ENCODE measurements at places on chromosomes 4 and X.
A peak's percentile ranks its signal among the peaks of the same experiment; 100 is the strongest.

- peaks cover 15% of the 10 kb centered on the region for H3K4me1 ChIP-seq
- H3K36me3 ChIP-seq: peaks cover 10% of the 10 kb centered on the region
- no peak for DNase-seq
- peak overlapping the region; percentile 73 for H3K27ac ChIP-seq
- H3K27me3 ChIP-seq: peaks cover 9% of the 10 kb centered on the region
- H3K4me3 ChIP-seq: no peak overlapping the region
Observed at GRCh38 chr4:88177983-88178625, 19.7 kb upstream of the ABCG2 start.

DNA sequence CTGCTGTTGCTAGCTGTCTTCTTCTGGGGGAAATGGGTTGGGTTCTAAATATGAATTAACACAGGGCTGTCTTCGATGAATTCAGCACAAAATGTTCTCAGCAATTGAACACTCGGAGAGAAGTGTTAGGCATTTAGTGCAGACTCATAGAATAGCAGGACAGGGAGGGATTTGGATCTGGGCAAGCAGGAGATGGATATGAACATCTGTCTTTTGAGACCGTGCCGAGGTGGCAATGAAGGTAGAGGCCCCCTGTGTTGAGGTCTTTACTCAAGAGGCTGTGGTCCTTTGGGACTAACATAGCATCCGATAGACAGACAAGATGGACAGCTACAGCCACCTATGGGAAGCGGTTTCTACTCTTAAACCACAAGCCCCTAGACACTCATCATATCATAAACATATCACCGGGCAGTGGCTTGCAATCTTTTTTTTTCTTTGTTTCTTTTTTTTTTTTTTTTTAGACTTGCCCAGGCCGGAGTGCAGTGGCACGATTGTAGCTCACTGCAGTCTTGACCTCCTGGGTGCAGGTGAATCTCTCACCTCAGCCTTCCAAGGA lies 6.7 kb downstream of the CD99 start:
- H3K4me1 ChIP-seq: peaks cover 62% of the 10 kb centered on the region
- no peak for DNase-seq
- no peak overlapping the region for H3K27ac ChIP-seq
- peaks cover 49% of the 10 kb centered on the region for H3K36me3 ChIP-seq
- peaks cover 10% of the 10 kb centered on the region for H3K27me3 ChIP-seq
- H3K4me3 ChIP-seq: no peak overlapping the region

DNA sequence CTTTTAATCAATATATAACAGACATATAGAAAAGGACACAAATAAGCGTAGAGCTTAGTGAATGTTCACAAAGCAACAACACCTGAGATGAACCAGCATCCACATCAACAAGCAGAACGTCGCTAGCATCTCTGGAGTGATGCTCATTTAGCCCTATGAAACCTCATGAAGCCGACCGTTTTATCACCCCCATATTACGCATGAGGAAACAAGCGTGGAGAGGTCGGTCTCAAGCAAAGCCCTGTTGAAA lies 524 bp upstream of the RPS3A start:
- DNase-seq: no peak
- H3K4me1 ChIP-seq: peaks cover 25% of the 10 kb centered on the region
- no peak overlapping the region for H3K27ac ChIP-seq
- peak overlapping the region; percentile 100 for H3K4me3 ChIP-seq
- peaks cover 10% of the 10 kb centered on the region for H3K27me3 ChIP-seq
- peaks cover 39% of the 10 kb centered on the region for H3K36me3 ChIP-seq

- no peaks in the 10 kb centered on the region for H3K4me1 ChIP-seq
- peaks cover 4% of the 10 kb centered on the region for H3K27me3 ChIP-seq
- no peaks in the 10 kb centered on the region for H3K36me3 ChIP-seq
- no peak overlapping the region for H3K4me3 ChIP-seq
- DNase-seq: no peak
- no peak overlapping the region for H3K27ac ChIP-seq
Observed at GRCh38 chrX:3026074-3026815, 15.0 kb upstream of the ARSF start.

- H3K4me3 ChIP-seq: no peak overlapping the region
- H3K27me3 ChIP-seq: peaks cover 4% of the 10 kb centered on the region
- no peak overlapping the region for H3K27ac ChIP-seq
- peaks cover 47% of the 10 kb centered on the region for H3K4me1 ChIP-seq
Observed at GRCh38 chr4:38920186-38920585, 52.6 kb downstream of the FAM114A1 start.

- DNase-seq: no peak
- no peak overlapping the region for H3K4me3 ChIP-seq
Observed at GRCh38 chrX:107482046-107482445, 32.6 kb downstream of the FRMPD3 start.

DNA sequence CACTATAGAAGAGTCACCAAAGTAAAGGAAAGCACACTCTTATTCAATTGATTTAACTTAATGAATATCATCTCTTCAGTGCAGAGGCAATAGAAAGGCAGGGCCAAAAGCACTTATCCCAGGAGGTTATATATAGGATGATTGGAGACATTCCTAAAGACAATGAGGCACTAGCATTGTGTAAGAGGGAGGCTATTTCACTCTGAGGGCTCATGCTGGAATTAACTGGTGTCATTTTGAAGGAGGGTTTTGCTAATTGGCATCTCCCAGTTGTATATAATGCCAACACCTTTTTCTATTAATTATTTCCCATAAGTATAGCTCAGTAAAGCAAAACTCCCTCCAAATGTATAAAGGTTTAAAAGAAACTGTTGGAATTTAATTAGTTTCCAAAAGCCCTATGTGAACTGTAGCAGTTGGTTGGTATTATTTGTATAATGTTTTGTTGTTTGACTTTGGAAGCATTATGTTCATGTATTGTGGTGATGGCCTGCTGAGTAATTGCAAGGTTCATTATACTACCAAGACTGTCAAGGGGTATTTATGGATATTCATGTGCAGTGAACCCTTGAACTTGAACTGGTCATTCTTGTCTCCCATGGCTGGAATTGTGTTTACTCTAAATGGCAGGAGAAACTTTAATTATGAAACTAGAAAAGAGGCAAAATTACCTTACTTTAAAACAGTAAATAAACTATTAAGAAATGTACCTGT lies 270.3 kb downstream of the BMPR1B start:
- H3K27ac ChIP-seq: no peak overlapping the region
- peaks cover 9% of the 10 kb centered on the region for H3K4me1 ChIP-seq
- H3K36me3 ChIP-seq: peaks cover 5% of the 10 kb centered on the region
- no peak overlapping the region for H3K4me3 ChIP-seq

- no peak for DNase-seq
- H3K27ac ChIP-seq: peak overlapping the region; percentile 25
- peaks cover 61% of the 10 kb centered on the region for H3K4me1 ChIP-seq
- peaks cover 28% of the 10 kb centered on the region for H3K36me3 ChIP-seq
Observed at GRCh38 chrX:130896026-130896425, 7.0 kb downstream of the ENOX2 start.

DNA sequence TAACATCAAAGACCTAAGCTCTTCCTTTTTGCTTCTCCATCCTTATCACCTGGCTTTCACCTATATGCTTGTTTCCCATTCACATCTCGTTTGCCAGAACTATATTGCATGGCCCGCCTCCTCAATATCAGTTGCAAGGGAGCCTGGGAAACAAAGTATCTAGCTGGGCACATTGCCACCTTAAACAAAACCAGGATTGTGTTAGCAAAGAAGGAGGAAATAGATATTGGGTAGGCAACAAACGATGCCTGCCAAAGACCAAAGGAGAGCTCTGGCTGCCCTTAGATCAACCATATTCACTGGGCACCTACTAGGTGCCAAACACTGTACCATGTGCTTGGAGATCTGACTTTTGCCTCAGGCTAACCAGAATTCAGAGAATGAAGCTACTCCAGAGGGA lies 107.5 kb downstream of the GRIA3 start:
- H3K27me3 ChIP-seq: no peaks in the 10 kb centered on the region
- H3K4me1 ChIP-seq: no peaks in the 10 kb centered on the region

DNA sequence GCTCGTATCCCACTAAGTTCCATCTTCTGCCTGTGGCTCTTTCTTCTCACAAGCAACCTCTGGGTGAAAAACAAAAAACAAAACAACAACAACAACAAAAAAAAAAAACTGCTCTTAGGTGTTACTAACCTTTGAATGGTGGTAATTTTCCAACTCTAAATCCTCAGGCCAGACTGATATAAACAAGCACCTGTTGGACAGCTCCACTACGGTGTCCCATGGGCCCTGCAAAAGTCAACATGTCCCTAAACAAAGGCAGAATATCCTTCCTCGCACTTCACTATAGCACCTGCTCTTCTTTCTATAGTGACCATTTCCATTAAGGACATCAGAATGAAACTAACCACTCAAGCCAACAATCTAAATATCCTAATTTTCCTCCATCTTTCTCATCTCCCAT lies 54.6 kb upstream of the PARM1 start:
- peaks cover 10% of the 10 kb centered on the region for H3K4me1 ChIP-seq
- no peak overlapping the region for H3K27ac ChIP-seq
- no peak overlapping the region for H3K4me3 ChIP-seq
- no peak for DNase-seq
- H3K27me3 ChIP-seq: peaks cover 13% of the 10 kb centered on the region

DNA sequence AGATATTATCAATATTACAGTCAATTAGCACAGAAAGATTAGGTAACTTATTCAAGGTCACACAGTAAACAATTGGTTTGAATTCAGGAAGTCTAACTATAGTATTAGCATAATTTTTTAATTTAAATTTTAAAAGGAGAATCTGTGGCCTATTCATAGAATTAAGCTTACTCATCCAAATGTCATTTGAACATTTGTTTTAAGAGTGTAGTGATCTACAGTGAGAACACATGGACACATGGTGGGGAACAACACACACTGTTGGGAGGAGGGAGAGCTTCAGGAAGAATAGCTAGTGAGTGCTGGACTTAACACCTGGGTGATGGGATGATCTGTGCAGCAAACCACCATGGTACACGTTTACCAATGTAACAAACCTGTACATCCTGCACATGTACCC lies 48.3 kb downstream of the MEPE start:
- no peak overlapping the region for H3K27ac ChIP-seq
- DNase-seq: no peak
- peaks cover 12% of the 10 kb centered on the region for H3K4me1 ChIP-seq
- no peaks in the 10 kb centered on the region for H3K36me3 ChIP-seq

DNA sequence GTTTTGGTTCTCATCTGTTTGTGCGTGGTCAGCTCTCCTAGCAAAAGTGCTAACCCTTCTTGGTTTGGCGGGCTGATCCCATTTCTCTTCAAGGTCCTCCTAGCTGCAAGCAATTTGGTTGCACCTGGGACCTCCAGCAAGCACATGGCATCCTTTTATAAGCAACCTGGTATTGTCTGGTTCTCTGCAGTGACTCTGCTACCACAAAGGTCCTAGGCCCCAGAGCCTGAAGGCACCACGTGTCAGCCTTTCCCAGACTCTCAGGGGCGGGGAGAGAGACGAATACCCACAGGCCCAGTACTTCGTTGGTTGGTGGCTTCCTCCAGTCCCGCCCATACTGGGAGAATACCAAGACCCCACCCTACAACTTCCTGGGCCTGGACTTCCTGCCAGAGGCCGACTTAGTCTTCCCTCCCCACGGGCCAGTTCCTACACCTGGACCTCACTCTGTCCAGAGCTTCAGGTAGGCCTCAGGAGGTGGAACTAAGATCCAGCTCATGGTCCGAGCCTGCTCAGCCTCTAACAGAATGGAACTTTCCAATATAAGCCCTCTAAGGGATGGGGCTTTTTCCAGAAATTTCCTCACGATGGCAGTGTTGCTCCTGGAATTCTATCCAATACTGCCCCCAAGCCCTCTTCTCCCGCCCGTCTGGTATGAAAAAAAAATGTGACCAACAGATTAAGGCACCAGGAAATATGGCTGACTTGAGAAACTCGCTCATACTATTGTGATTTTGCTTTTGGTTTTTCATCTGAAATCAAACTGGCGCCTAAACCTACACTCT lies 192.5 kb upstream of the STK26 start:
- H3K27me3 ChIP-seq: no peaks in the 10 kb centered on the region
- DNase-seq: peak; percentile 80
- peaks cover 28% of the 10 kb centered on the region for H3K36me3 ChIP-seq
- H3K27ac ChIP-seq: peak overlapping the region; percentile 99
- peaks cover 50% of the 10 kb centered on the region for H3K4me1 ChIP-seq
- peak overlapping the region; percentile 93 for H3K4me3 ChIP-seq

DNA sequence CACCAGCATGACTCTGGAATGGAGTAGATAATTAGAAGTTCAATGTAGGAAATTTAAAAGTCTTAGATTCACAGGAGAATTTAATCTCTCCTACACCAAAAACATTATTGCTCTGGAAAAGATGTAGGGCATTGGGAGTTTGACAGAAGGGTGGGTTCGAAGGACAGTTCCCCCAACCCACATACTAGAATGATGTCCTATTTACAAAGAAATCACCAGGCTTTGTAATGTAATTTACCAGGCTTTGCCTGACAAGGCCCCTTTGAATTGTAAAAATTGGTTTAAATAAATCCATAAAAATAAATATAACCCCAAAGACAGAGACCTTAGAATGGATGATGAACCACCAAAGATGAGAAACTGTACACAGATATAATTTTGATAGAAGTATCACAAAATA lies 399.2 kb upstream of the GRID2 start:
- no peaks in the 10 kb centered on the region for H3K36me3 ChIP-seq
- no peak overlapping the region for H3K27ac ChIP-seq
- H3K27me3 ChIP-seq: no peaks in the 10 kb centered on the region
- no peaks in the 10 kb centered on the region for H3K4me1 ChIP-seq
- DNase-seq: no peak
- H3K4me3 ChIP-seq: no peak overlapping the region

GRCh38 chr4:139799615-139800014 lies 134.0 kb downstream of the MGST2 start:
- peaks cover 25% of the 10 kb centered on the region for H3K36me3 ChIP-seq

- peaks cover 31% of the 10 kb centered on the region for H3K4me1 ChIP-seq
- peak overlapping the region; percentile 85 for H3K27ac ChIP-seq
- H3K4me3 ChIP-seq: no peak overlapping the region
Observed at GRCh38 chrX:24494647-24495075, 29.6 kb downstream of the PDK3 start.

DNA sequence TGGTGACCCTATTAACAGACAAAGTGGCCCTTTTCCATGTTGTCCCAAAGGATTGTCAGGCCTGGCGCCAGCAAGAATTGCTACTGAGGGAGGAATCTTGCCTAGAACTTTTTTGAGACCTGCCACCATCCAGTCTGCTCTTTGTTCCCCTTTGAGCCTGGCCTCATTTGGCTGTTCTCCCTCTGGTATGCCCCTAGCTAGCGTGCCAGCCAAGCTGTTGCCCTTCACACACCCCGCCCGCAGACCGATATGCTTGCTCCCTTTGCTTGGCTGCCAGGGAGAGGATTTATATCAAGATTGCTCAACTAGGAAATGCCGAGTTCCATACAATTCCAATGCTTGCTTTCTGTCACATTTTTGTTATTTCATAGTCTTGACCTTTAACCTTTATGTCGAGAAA lies 24.4 kb downstream of the IGSF1 start:
- H3K27me3 ChIP-seq: peaks cover 4% of the 10 kb centered on the region
- H3K36me3 ChIP-seq: no peaks in the 10 kb centered on the region
- no peak overlapping the region for H3K4me3 ChIP-seq
- no peak for DNase-seq
